G401 (cell line): ENCODE measurements at places on chromosomes 4 and X. TPM values are rescaled to one million over a fixed set of nuclear protein-coding genes. Genes with fewer than 3 reads are reported as not detected.

Gene OPN1MW
- not detected in 2 replicates for total RNA-seq

Gene F9
- total RNA-seq = not detected in 2 replicates

- no peak for DNase-seq
Observed at GRCh38 chrX:110055616-110056015, 52.7 kb downstream of the TMEM164 start.

DNA sequence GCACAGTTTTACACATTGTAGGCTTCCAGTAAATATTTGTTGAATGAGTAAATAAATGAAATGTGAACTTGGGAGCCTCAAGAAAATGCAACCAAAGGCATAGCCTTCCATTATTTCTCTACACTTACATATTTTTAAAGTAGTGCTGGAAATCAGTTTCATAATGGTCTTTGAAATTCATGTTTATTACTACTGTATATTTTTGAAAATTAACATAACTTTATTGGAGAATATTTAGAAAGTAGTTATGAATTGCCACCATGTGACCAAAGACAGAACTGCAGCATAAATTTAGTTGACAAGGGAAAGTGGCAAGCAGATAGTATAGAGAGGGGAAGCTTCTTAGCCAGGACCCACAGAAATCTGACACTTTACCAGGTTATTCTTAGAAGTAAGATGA lies 6.4 kb downstream of the TCEAL8 start:
- DNase-seq = peak; percentile 19

GRCh38 chr4:104896660-104897645 lies 249.7 kb upstream of the TET2 start:
- DNase-seq = no peak

GRCh38 chrX:141732031-141732430 lies 33.5 kb upstream of the SPANXD start:
- DNase-seq = no peak

Gene AGTR2
- not detected in 2 replicates for total RNA-seq

Gene LANCL3
- total RNA-seq = not detected in 2 replicates

DNA sequence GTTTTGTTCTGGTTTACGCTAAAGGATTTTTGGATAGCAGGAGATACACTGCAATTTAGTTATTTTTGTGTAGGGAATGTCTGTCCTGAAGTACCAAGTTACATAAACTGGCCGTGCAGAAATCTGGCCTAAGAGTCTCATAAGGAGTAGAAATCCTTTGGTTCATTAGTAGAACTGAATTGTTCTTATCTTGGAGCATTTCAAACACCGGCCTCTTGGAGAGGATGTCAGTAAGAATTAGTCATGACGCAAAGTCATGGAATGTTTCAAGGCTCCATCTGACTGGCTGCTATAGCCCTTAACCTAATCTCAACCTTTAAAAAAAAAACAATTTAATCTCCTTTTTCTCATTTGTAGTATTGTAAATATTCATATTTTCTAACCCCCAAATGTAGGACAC lies 15.2 kb downstream of the PDLIM3 start:
- DNase-seq = no peak

Gene HSPA4L
- total RNA-seq = 14.0 and 19.0 TPM in 2 replicates

Gene USP26
- total RNA-seq = 9.0 and 13.5 TPM in 2 replicates

GRCh38 chrX:105313596-105313995 lies 93.1 kb upstream of the TEX13A start:
- no peak for DNase-seq

- DNase-seq = no peak
Observed at GRCh38 chr4:6378493-6379445, 93.6 kb downstream of the PPP2R2C start.

Gene TRIM75
- total RNA-seq = not detected in 2 replicates

- DNase-seq = peak; percentile 30
Observed at GRCh38 chr4:90030953-90031352, 96.2 kb upstream of the CCSER1 start.

- peak; percentile 34 for DNase-seq
Observed at GRCh38 chr4:43680421-43680820, 768.2 kb downstream of the KCTD8 start.

DNA sequence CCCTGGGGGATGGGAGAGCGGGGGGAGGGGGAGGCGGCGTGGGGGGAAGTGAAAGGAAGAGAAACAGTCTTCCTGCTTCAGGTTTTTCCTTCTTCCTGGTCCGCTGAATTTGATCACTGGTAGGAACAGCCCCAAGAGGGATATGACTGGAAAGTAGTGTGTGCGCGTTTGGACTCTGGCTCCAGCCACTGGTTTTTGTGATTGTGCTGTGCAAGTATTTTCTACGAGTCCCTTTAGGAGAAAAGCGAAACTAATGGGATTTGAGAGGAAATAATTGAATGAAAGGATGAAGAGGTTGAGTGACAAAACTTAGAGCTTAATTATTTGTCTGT lies 836 bp downstream of the PRRG1 start:
- DNase-seq = no peak

Gene ACE2
- total RNA-seq = not detected in 2 replicates

DNA sequence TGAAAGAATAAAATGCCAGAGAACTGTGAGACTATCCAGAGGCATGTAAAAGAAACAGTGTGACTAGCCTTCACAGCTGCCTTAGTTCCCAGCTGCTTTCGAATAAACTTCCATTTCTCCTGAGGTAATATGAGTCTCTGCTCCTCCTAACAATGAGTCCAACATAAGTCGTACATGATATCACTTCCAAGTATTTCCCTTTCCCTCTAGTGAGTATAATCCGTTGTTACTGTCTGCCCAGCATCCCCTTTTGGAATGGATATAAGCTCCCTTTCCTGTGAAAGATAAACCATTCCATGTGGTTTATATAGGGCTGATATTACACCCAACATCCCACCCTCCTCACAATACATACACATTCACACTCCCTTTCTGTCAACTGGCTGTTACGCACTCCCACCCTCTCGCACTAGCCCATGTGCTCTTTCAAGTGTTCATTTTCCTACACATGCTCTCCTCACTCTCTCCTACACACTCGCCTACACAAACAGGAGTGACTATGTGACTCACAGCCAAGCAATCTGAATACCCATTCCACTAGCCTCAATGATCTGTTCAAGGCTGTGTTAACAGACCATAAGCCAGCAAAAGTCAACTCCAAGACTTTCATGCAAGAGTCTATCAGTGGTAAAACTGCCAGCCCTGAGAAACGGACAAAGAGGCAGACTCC lies 5.0 kb downstream of the NAF1 start:
- DNase-seq = no peak

Gene PCDH7
- 0.10 TPM in 1 of 2 replicates, not detected in the other for total RNA-seq

DNA sequence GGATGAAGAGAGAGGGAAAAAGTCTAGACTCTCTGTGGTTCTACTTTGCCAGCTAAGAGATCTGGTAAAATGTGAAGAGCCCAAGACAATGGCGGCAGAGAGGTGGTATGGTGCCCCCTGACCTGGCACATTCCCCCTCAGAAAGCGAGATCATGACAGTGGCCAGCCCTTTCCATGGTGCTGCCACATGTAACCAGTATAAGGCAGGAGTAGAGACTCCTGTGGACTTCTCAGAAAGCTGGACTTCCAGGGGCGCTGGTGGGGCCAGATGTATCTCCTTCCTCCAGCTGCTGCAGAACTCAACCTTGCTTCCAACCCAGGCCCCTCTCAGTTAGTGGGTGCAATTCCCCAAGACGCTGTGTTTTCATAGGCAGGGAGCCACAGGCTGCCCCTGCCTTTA lies 9.6 kb downstream of the CTAG1A start:
- no peak for DNase-seq

- no peak for DNase-seq
Observed at GRCh38 chrX:46648660-46649059, 75.1 kb downstream of the CHST7 start.

GRCh38 chrX:154132366-154132765 lies 11.7 kb upstream of the OPN1LW start:
- no peak for DNase-seq

GRCh38 chrX:153818571-153819383 lies 11.6 kb downstream of the PDZD4 start:
- no peak for DNase-seq

- no peak for DNase-seq
Observed at GRCh38 chr4:183264614-183265013, 55.5 kb downstream of the CLDN22 start.

GRCh38 chrX:76862509-76862908 lies 435.0 kb downstream of the MAGEE1 start:
- DNase-seq = no peak

DNA sequence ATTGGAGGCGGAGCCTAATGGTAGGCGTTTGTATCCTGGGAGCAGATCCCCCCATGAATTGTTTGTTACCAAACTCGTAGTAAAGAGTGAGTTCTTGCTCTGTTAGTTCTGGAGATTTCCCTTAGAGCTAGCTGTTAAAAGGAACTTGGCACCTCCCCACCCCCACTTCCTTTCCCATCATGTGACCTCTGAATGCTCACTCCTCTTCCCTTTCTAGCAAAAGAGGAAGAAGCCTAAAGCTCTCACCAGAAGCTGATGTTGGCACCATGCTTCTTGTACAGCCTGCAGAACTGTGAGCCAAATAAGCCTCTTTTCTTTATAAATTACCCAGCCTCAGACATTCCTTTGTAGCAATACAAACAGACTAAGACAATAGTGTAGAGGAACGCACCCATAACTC lies 13.8 kb upstream of the ATOH1 start:
- DNase-seq = no peak

- DNase-seq = no peak
Observed at GRCh38 chrX:9842541-9842940, 56.3 kb downstream of the SHROOM2 start.

DNA sequence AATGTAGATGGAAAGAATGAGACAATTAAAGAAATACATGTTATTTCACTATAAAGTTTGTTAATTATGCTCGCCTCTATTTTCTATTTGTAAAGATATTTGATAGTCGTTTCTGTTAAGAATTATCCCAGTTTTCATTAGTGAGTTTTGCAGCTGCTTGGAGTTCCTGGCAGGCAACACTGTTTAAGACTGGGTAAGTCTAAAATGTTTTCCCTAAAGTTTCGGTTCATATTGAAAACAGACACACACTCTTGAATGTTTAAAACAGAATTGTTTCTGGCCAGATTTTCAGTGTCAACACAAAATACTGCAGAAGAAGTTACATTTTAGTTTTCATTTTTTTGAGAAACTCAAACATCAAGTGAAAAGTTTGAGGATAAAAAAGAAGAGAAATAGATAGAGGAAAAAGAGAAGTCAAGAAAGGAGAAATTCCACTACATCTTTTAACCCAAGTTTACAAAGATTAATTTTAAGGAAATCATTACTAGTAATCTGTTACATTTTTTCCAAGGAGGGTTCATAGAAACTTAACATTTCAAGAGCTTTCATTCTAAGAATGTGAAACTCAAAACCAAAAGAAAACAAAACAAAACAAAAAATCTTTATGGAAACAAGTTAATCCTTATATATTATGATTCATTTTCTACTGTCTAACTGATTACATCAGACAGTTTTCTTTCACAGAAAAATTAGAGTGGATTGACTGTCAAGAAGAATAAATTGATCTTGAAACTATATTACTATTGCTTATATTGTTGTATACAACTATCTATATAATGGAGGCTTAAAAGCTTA lies 305.5 kb downstream of the FAT4 start:
- DNase-seq = no peak

- DNase-seq = peak; percentile 84
Observed at GRCh38 chr4:5893004-5893580, at the start of gene CRMP1. TSS of gene CRMP1 (minus strand) at chr4:5893086. CDS start at chr4:5892969, 117 bp downstream.

Gene HTN3
- total RNA-seq = not detected in 2 replicates

DNA sequence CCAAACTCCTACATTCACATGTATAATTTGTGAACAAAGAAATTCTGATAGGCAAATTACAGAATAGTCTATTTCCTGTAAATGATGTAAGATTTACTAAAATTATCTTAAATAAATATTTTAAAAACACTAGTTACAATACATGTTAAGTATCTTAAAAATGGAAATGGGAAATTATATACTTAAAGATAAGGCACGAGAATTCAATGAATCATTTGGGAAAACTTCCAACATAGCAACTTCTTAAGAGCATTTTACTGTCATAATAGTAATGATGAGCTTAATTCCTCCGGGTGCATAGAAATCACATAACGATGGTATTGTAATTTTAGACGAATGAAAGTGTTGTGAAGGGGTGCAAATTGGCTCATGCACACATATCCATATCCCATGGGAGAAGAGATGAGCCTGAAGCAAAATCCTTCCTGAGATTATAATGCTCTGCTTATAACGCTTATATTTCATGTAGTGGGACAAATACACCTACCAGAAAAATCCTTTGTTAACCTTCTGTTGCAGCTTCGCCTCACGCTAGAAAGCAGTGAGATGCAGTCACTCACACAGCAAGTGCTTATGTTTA lies 873.5 kb downstream of the PDHA2 start:
- no peak for DNase-seq

GRCh38 chrX:110866421-110866820 lies 70.8 kb upstream of the CHRDL1 start:
- no peak for DNase-seq

DNA sequence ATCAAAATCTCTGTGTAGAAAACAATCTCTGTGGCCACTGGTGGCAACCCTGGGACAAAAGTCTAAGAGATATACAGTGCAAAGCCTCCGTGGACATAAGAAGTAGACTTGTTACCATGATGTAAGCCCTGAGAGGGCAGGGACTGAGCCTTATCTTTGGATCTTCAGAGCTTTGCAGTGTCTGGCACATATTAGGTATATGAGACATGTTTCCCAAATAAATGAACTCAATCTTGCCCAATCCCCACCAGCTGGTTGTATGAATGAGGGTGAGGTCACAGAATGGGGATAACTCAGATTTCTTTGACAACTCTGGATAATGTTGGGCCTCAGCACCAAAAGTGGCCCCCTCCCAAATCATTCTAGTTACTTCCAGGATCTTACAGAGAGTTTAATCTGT lies 511.4 kb upstream of the DIPK2B start:
- DNase-seq = no peak

- peak; percentile 78 for DNase-seq
Observed at GRCh38 chrX:72121383-72121782, 10.3 kb downstream of the RTL5 start.

DNA sequence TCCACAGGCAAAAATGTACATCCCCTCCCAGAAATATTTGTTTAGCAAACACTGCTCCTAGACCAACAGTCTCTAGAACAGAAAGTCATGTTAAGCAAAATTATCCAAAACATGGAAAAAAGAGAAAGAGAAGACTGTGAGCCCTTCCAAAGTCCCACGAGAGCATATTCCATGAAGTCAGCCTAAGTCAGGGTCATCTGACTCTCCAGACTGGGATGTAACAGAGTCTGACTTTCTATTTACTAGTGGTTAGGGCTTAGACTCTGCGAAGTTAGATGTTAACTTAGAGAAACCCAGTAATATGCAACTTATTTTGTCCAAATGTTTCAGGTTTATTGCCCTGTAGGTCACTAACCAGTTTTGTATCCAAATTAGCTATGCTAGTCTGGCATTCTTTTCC lies 102.3 kb downstream of the MID1 start:
- DNase-seq = no peak

DNA sequence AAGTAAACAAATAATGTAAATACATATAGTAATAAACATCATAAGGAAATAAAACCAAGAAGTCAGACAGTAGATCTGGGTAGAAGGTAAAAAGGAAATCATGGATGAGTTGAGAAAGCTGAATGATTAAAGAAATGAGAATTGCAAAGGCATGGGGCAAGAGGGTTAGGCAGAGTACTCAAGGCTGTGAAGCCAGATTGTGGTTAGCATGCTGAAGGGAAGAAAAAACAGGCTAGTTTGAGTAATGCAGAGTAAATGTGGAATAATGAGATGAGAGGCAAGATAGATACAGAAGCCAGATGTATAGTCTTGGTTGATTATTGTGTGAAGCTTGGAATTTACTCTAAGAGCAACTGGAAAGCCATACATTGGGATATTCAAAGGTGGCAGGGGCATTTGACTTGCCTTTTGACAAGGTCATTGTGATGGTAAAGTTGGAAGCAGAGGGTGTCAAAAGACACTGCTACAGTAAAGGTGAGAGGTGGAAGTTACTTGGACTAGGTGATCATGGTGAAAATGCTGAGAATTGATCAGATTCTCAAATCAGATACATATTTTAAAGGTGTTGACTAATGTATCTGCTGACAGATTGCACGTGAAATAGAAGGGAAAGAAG lies 307.0 kb downstream of the FSTL5 start:
- DNase-seq = no peak
